ENCODE measurements at places on chromosomes 3 and 15.

GRCh38 chr3:112007633-112008032 lies 8.9 kb downstream of the TAGLN3 start:
- DNase-seq = no peak

- no peak for DNase-seq
These were observed 56.1 kb upstream of the KIF23 start for GRCh38 chr15:69357773-69358771.

DNA sequence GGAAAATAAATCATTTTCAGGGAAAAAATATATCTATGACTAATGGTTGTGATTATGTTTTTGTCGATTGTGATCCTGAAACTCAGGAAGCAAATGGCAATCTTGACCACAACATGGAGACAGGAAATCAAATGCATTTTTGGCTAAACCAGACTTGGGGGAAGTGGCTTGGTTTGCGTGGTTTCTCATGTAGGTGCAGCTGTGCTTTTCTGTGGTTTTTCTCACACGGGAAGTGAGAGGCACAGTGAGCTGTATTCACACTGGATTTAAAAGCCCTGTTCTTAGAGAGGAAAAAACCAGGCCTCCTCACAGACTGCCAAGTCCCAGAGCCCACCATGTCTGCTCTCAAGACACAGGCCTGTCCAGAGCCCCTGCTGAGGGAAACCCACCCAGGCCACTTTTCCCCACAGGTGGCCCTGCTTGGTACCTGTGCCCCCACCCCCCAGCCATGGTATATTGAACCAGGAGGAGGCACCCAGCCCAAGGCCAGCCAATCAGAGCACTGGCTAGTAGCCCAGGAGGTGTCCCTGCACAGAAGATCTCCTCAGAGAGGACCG lies 46.1 kb downstream of the BTD start:
- no peak for DNase-seq

DNA sequence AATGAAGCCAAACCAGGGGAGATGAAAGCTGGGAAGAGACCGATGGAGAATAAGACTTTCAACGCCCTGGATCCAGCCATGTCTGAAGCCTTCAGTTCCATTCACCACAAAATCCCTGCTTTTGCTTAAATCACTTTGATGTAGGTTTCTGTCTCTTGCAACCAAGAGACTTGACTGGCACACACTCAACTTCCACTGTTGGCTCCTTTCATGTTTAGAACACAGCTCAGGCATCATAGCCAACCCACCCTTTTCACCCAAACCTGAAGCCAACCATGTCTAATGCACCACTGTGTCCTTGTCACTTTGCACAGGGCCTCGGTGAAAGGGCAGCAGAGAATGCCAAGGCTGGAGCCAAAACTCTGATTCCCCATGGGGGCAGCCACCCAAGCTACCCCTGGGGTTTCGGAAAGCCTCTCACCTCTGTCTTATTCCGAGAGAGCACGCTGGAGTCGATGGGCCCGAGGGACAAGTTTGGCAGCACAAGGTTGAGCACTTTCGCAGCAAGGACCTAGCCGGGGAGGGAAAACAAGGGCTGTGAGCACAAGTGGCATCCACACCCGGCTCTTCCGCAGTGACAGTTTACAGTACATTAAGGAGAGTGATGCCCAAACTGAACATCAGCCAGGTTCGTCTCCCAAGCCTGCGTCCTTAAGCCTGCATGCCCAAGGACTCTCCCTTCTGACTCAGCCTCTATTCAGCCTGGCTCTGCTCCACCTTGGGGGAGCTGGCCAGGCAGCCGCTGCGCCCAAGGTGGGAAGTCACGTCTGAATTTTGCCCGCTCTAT lies 37.6 kb downstream of the ABTB1 start:
- DNase-seq = peak; percentile 16

- DNase-seq = peak; percentile 43
These were observed 6.5 kb downstream of the NT5DC2 start for GRCh38 chr3:52527039-52527731.

GRCh38 chr15:91227117-91227516 lies 127.1 kb downstream of the SV2B start:
- no peak for DNase-seq

DNA sequence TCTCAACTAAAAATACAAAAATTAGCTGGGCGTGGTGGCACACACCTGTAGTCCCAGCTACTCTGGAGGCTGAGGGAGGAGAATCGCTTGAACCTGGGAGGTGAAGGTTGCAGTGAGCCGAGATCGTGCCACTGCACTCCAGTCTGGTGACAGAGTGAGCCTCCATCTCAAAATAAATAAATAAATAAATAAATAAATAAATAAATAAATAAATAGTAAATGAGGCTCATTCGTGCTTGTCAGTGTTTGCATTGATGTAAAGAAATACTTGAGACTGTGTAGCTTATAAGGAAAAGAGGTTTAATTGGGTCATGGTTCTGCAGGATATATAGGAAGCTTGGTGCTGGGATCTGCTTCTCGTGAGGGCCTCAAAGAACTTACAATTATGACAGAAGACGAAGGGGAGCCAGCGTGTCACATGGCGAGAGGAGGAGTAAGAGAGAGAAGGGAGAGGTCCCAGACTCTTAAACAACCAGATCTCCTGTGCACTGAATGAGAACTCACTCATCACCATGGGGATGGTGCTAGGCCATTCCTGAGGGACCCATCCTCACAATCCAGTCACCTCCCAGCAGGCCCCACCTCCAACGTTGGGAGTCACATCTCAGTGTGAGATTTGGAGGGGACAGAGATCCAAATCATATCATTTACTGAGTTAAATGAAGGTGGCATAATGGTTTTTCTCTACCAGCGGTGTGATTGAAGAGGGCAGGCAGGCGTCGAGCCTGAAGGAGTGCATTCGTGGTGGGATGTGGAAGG lies 104.5 kb downstream of the FNDC3B start:
- DNase-seq = no peak

GRCh38 chr3:12073106-12073505 lies 68.9 kb downstream of the SYN2 start:
- no peak for DNase-seq

GRCh38 chr3:129424185-129424841 lies 4.1 kb downstream of the EFCAB12 start:
- DNase-seq = no peak

DNA sequence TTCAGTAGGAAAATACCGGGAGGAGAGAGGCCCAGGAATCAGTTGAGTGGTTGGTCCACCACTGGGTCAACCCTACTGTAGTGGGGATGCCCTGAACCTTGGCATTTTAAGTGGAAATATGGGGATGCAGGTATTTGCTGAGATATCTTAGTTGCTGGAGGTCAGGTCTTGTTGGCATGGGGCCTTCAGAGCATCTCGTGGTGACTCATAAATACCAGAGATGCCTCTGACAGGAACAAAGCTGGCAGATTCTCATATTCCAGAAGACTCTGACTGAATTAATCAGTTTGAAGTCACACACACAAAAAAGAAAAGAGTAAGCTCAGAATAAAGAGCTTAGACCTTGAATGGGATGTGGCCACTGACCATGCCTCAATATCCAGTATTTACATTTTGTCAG lies 91.6 kb downstream of the CACNA2D3 start:
- no peak for DNase-seq

- DNase-seq = no peak
These were observed 116.3 kb downstream of the PGPEP1L start for GRCh38 chr15:98891301-98891700.

Data from right forelimb (tissue), 1 donor.